Lower lobe of right lung (tissue), 2 donors: ENCODE measurements at places on chromosomes 16 and 17.

- H3K27me3 ChIP-seq: no peaks in the 10 kb centered on the region
- peaks cover 75% of the 10 kb centered on the region for H3K4me1 ChIP-seq
- no peaks in the 10 kb centered on the region for H3K36me3 ChIP-seq
- no peak overlapping the region for H3K4me3 ChIP-seq
- DNase-seq: no peak
Observed at GRCh38 chr17:78763561-78763960, 18.5 kb downstream of the CYTH1 start.

DNA sequence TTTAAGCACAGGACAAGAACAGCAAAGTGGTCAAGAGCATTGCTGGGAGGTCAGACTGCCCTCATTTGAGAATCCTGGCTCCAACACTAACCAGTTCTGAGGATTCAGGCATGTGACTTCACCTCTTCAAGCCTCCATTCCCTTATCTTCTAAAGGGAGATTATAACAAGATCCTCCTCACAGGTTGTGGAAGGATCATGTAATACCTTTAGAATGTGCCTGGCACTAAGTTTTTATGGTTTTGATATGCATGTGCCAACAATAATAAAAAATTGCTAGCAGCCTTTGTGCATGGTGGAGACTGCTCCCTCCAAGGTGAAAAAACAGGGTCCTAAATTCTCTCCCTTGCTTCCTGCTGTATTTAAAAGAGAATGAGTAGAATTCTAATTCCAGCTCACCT, 36.0 kb upstream of the ADAMTS18 start:
- H3K27me3 ChIP-seq: no peaks in the 10 kb centered on the region
- no peak overlapping the region for H3K27ac ChIP-seq
- DNase-seq: no peak
- no peaks in the 10 kb centered on the region for H3K4me1 ChIP-seq
- H3K36me3 ChIP-seq: no peaks in the 10 kb centered on the region
- H3K4me3 ChIP-seq: no peak overlapping the region

- no peak for DNase-seq
- H3K36me3 ChIP-seq: no peaks in the 10 kb centered on the region
- H3K27me3 ChIP-seq: peaks cover 14% of the 10 kb centered on the region
- H3K4me3 ChIP-seq: no peak overlapping the region
- no peaks in the 10 kb centered on the region for H3K4me1 ChIP-seq
Observed at GRCh38 chr16:73614131-73614530, 566.2 kb upstream of the ZFHX3 start.

GRCh38 chr16:68792465-68793324, 50.6 kb upstream of the TANGO6 start:
- H3K4me3 ChIP-seq: no peak overlapping the region
- H3K27me3 ChIP-seq: no peaks in the 10 kb centered on the region
- peaks cover 34% of the 10 kb centered on the region for H3K4me1 ChIP-seq
- no peak overlapping the region for H3K27ac ChIP-seq

GRCh38 chr17:30558686-30559545, 81.7 kb downstream of the GOSR1 start:
- H3K36me3 ChIP-seq: no peaks in the 10 kb centered on the region
- DNase-seq: no peak
- H3K27me3 ChIP-seq: no peaks in the 10 kb centered on the region
- H3K4me3 ChIP-seq: no peak overlapping the region

GRCh38 chr16:88471115-88471514, 18.0 kb downstream of the ZFPM1 start:
- H3K27ac ChIP-seq: no peak overlapping the region
- DNase-seq: no peak
- no peaks in the 10 kb centered on the region for H3K36me3 ChIP-seq
- H3K27me3 ChIP-seq: no peaks in the 10 kb centered on the region

DNA sequence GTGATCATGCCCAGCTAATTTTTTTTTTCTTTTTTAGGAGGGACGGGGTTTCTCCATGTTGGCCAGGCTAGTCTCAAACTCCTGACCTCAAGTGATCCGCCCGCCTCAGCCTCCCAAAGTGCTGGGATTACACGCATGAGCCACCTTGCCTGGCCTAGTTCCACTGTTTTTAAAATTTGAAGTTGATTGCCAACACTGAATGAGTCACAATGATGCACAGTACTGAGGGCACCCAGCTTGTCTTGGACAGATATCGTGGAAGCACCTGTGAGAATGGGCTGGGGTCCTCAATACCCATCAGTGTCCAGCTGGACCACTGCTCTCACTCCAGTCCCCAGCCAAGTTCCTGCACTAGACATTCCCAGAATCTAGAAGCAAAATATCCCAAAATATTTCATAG, 2.5 kb downstream of the KNOP1 start:
- no peak for DNase-seq
- peaks cover 36% of the 10 kb centered on the region for H3K4me1 ChIP-seq
- no peak overlapping the region for H3K27ac ChIP-seq
- no peak overlapping the region for H3K4me3 ChIP-seq

GRCh38 chr16:85296859-85297660, 184.8 kb upstream of the CIBAR2 start:
- H3K36me3 ChIP-seq: no peaks in the 10 kb centered on the region
- no peak overlapping the region for H3K4me3 ChIP-seq
- no peak overlapping the region for H3K27ac ChIP-seq
- H3K4me1 ChIP-seq: no peaks in the 10 kb centered on the region
- DNase-seq: peak; percentile 65

DNA sequence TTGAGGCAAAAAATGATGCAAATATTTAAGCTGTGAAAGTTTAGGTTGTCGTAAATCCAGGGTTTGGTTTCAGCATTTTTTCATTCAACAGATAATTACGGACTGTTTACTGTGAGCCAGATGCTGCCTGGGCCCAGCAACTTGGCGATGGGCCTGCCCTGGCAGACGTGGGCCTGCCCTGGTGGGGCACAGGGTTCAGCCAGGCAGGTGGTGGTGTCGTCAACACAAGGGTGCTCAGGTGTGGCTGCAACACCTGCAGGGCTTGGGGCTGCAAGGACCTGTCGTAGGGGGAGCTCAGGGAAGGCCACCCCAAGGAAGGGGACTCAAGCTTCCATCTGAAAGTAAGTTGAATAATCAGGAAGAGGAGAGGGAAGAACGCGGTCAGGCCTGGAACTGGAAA, 15.1 kb downstream of the ZC3H18 start:
- no peak for DNase-seq
- H3K27ac ChIP-seq: no peak overlapping the region
- H3K36me3 ChIP-seq: peaks cover 79% of the 10 kb centered on the region
- H3K4me3 ChIP-seq: no peak overlapping the region
- H3K27me3 ChIP-seq: no peaks in the 10 kb centered on the region

DNA sequence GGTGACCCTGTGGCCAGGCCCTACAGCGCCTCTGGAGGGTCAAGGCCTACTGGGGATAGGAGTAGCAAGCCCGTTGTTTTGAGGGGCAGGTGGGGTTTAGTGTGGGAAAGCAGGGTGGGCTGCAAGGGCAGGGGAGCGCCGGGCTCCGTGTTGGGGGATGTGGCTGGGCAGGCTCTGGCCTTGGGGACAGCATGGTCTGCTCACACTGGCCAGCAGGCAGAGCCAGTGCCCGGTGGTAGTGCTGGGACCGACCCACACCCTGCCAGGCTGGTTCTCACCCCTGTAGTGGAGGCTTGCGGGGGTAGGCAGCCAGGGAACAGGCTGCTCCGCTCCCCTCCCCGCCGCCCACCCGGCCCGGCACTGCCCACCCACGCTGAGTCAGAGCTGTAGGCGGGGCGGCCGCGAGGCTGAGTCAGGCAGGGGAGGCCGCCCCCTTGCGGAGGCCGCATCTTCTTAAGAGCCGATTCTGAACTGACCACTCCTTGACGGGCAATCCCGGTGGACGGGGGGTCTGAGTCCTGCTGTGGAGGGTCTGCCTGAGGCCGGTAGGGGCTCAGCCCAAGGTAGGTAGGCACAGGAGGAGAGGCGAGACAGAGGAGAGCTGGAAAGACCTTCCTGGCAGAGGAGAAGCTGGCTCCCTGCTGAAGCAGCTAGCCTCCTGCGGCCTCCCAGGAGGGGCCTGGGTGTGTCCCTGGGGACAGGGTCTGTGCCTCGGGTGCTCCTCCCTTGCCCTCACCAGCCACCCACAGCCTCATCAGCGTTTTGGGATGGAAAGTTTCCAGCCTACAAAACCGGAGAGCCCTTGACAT, 62.4 kb downstream of the BAIAP2 start:
- peaks cover 36% of the 10 kb centered on the region for H3K36me3 ChIP-seq
- peak overlapping the region; percentile 30 for H3K4me3 ChIP-seq
- peak overlapping the region; percentile 65 for H3K27ac ChIP-seq
- H3K27me3 ChIP-seq: no peaks in the 10 kb centered on the region
- peak; percentile 86 for DNase-seq
- H3K4me1 ChIP-seq: peaks cover 42% of the 10 kb centered on the region

DNA sequence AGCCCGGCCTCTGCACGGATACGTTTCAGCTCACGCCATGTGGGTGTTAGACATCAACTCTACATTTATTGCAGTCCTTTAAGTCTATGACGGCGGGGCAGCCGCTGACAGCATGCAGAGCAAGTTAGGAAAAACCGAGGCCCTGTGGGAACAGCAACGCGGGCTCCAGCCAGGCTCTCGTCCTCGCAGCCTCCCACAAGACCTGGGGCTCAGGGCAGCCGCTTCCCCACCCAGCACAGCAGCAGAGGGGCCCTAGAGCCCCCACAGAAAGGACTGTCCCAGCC, 3.7 kb upstream of the MRPS34 start:
- H3K27ac ChIP-seq: no peak overlapping the region
- no peak for DNase-seq
- H3K36me3 ChIP-seq: peaks cover 55% of the 10 kb centered on the region

- peaks cover 75% of the 10 kb centered on the region for H3K4me1 ChIP-seq
- H3K27me3 ChIP-seq: no peaks in the 10 kb centered on the region
- no peak overlapping the region for H3K4me3 ChIP-seq
- DNase-seq: no peak
- peaks cover 38% of the 10 kb centered on the region for H3K36me3 ChIP-seq
Observed at GRCh38 chr17:42521036-42521435, 15.0 kb upstream of the NAGLU start.

DNA sequence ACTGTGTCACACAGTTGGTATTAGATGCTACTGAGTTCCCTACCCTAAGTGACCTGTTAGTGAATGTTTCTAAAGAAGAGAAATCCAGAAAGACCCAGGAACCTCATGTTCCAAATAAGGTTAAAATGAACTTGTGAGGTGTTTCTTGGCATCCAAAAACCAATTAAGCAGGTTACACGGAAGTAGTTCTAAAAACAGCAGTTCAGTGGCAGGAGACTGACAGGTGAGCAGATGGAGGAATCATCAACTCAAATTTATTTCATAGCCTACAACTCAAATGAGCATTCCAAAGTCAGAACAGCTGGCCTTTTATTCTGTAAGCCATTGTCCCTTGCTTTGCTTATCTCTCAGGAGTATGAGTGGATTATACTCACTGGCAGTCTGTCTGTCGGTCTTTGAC, 188.3 kb downstream of the IRX3 start:
- H3K27ac ChIP-seq: no peak overlapping the region
- DNase-seq: no peak
- no peaks in the 10 kb centered on the region for H3K4me1 ChIP-seq
- no peaks in the 10 kb centered on the region for H3K36me3 ChIP-seq

DNA sequence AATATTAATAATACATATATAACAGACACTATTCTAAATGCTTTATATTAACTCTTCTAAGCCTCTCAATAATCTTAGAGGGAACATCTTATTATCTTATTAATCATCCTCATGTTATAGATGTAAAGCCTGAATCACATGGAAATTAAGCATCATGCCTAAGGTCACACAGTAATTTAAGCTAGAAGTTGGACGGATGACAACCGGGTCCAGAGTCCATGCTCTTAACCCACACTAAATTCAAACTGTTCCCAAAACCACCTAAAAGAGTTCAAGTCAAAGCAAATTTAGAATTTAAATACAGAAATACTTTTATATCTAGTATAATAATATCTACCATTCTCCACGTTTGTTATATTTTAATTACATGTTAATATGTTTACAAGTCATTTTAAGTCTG, 193.3 kb downstream of the CEP112 start:
- no peak overlapping the region for H3K27ac ChIP-seq
- no peak overlapping the region for H3K4me3 ChIP-seq
- no peak for DNase-seq
- no peaks in the 10 kb centered on the region for H3K27me3 ChIP-seq
- H3K4me1 ChIP-seq: peaks cover 5% of the 10 kb centered on the region

GRCh38 chr17:49567104-49567521, 8.6 kb upstream of the NXPH3 start:
- no peaks in the 10 kb centered on the region for H3K27me3 ChIP-seq
- H3K4me1 ChIP-seq: peaks cover 40% of the 10 kb centered on the region
- H3K27ac ChIP-seq: no peak overlapping the region
- peak; percentile 43 for DNase-seq
- no peaks in the 10 kb centered on the region for H3K36me3 ChIP-seq

DNA sequence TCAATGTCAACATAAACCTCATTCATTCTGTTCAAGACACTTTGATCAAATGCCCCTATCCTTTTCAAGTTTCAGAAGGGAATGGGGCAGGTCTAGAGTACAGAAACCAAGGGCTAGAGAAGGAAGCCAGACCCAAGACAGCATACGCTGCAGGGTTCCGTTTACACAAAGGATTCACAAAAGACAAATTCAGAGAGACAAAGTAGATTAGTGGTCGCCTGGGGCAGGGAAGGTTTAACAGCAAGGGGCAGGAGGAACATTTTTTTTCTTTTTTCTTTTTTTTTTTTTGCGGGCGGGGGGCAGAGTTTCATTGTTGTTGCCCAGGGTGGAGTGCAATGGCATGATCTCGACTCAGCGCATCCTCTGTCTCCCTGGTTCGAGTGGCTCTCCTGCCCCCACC, 19.9 kb upstream of the TRAP1 start:
- peaks cover 99% of the 10 kb centered on the region for H3K36me3 ChIP-seq
- no peak overlapping the region for H3K27ac ChIP-seq
- no peaks in the 10 kb centered on the region for H3K27me3 ChIP-seq
- no peak for DNase-seq
- no peak overlapping the region for H3K4me3 ChIP-seq
- H3K4me1 ChIP-seq: no peaks in the 10 kb centered on the region
